Cerebellar cortex (tissue), 1 donor: ENCODE measurements at places on chromosomes 12 and 14.

- DNase-seq: no peak
Observed at GRCh38 chr12:124774054-124774461, 89.6 kb downstream of the SCARB1 start.

- no peak for DNase-seq
Observed at GRCh38 chr14:55298500-55298822, 27.2 kb downstream of the FBXO34 start.

- DNase-seq: no peak
Observed at GRCh38 chr14:28576523-28576922, 190.1 kb upstream of the FOXG1 start.

DNA sequence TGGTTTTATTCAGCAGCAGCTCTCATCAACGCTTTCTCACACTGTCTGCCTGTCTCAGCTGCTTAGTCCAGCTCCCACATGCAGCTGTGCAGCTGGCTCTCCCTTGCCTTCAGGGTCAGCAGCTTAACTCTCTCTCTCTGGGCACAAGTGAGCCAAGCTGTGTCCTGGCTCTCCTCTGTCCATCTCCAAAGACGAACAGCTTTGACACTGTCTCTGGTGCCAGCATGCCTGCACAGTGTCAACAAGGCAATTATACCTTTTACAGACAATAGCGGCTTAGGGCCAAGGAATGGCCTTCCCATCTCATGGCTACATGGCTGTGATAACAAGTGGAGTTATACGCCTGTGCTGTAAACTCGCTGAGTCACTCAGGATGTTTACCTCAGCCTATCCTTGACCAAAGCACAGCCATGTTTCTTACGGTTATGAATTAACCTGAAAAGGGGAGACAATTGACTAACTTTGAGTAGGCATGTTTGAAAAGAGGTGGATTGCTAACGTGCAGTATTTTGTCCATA is 38.4 kb upstream of the MANSC4 start:
- DNase-seq: no peak

- no peak for DNase-seq
Observed at GRCh38 chr12:102797528-102797927, 119.5 kb downstream of the PAH start.

- DNase-seq: no peak
Observed at GRCh38 chr12:10701131-10701681, 21.9 kb downstream of the YBX3 start.

DNA sequence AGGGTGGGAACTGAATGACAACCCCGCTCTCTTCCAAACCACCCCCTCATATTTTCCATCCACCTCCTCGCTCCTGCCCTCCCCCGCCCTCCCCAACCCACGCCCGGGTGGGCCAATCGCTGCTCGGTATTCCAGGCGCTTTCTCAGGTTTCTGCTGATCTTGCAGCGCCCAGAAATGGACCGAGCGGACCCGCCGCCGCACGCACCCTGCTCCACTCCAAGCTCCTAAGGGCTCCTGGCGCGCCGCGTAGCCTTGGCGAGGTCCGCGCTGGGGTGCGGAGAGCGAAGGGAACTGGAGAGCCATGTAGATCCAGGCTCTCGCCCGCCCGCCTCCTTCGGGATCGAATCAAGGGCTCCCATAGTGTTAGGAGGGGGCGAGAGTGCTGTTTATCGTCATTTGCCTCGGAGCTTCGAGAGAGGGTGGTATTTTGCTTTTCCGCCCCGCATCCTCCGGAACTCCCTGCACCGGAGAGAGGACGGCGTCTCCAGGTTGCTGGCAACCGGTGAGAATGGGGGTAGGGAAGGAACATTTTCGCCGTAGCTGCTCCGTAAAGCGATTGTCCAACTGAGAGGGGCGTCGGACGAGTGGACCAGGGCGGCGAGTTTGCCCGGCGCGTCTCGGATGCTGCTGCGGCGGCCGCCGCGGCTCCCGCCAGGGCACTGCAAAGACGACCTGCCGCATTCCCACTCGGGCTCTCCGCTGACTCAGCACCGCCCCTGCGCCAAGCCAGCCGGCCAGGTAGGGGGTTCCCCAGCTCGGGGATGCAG is at the start of gene KCNA1:
Gene KCNA1, plus strand, starts transcription at position 172 of the 768 bp plus-strand sequence. CDS start 1,474 bp downstream, outside the sequence.
- DNase-seq: peak; percentile 82

- DNase-seq: no peak
Observed at GRCh38 chr14:100584056-100585031, 2.9 kb downstream of the BEGAIN start.

DNA sequence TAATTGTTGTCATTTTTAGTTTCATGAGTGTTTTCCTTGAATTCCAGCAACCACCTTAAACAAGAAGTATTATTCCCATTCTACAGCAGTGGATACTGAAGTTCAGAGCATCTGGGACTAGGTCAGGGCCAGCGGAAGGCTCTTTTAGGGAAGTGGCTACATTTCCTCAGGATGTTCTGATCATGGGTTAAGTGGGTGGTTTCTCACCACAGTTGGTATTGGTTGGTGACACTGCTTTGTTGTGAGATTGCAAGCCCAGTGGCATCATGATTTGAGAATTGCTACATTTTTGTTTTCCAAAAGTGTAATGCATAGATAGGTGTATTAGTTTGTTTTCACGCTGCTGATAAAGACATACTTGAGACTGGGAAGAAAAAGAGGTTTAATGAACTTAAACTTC is 47.1 kb downstream of the SYNE2 start:
- no peak for DNase-seq
